Kasumi-1 (cell line): ENCODE measurements at places on chromosomes 6 and 20.

GRCh38 chr6:11852061-11852651 lies 73.6 kb upstream of the ADTRP start:
- no peak for DNase-seq

DNA sequence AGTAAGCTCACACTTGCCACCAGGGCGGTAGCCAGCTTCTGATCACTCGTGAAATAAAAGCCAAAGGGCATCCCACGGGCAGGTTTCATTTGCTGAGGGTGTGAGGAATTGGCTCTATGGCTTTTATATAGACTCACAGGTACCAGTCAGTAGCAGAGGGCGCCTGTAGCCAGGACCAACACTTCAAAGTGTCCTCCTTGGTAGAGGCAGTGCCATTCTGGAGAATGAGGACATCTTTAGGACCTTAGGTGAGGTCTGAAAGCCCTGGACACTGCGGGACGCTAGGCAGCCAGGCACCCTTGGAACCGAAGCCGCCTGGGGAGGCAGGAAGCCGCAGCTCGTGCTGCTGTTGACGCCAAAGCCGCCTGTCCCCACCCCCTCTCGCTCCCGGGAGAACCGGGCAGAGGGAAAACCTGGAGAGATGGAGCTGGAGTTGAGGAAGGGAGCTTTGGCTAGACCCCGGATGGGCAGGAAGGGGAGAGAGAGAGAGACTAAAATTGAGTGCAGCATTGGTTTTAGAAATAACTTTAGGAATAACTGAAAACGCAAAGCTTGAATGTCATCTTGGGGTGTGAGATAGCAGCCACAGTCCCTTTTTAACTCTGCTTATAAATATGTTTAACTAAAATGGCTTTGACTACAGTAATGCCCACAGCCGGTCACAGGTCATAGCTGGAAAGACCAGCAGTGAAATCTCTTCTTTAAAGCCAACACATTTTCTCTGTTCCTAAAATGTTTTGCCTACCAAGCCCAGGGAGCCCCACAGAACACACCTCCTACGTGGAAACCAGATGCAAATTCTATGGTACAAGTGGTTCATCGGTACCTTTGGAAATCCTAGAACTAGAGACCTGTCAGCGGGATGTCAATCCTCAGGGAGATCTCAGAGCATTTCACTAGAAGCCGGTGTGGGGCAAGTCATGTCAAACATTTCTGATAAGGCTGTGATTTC lies 128.5 kb upstream of the CDYL start:
- DNase-seq, result peak; percentile 83

GRCh38 chr6:158816329-158816728 lies 2.8 kb downstream of the EZR start:
- DNase-seq, result no peak

DNA sequence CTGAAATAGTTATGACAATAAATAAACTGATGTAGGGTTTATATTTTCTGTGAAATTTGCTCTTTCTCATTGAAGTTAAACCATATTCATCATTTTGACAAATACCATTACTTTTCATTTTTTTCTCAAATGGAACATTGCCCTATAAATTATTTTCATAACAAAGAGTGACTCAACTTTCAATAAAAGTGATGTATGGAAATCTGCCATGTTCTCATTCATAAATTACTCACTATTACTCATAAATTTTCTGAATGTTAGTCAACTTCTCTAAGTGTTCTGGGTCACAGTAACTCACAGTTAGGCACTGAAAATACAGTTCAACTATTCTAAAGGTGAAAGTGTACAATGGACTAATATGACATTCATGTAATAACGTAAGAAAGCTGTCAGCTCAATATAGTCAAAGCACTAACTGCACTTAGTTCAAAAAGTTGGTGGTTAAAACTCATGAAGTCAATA lies 19.0 kb upstream of the STX11 start:
- no peak for DNase-seq

GRCh38 chr6:41150671-41151070 lies 3.5 kb downstream of the TREML1 start:
- DNase-seq, result no peak

DNA sequence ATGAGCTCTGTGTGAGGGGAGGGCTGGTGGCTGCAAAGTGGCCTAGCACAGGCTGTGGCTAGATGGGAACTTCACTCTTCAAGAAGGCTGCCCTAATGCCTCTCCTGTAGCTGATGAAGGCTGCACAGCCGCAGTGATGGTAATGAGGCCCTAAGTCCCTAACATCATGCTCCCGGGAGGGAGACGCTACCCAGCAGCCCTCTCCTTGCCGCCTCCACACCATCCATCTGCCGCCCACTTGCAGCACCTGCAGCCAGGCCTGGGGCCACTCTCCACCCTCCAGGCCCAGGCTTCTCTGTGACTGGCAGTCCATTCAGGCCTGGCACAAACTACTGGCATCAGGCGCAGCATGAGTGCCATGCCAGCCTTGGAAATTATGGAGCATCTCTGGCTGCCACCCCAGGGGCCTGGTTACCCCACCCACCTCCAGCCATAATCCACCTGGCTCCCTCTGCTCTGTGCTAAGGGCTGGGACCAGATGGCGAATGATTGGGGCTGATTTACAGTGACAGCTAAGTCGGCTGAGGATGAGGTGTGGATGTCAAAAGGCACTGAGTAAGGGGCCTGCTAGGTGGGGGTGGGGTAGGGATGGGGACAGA lies 284.2 kb downstream of the LRFN2 start:
- DNase-seq, result no peak

DNA sequence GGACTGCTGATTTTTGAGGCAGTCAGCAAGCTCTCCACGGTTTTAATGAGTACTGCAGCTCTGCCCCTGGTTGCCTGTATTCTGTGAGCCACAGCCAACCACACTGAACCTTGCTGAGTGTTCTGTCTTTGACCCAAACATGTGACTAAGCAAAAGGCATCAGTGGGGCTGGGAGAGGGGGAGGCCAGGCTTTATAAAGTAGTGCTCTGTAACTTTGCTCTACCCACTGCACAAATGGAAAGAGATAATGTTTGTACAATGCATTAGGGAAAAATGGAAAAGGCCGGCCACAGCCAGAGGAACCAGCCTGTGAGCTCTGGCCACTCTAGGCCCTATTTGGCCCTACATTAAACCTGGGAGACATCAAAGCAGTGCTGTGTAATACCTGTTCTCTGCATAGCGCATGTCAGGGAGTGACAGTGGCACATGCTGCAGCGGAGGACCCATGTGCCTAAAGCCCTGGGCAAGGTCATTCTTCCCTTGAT lies 22.0 kb downstream of the KLHL31 start:
- DNase-seq, result no peak

GRCh38 chr20:17735206-17735804 lies 35.5 kb downstream of the BANF2 start:
- no peak for DNase-seq

DNA sequence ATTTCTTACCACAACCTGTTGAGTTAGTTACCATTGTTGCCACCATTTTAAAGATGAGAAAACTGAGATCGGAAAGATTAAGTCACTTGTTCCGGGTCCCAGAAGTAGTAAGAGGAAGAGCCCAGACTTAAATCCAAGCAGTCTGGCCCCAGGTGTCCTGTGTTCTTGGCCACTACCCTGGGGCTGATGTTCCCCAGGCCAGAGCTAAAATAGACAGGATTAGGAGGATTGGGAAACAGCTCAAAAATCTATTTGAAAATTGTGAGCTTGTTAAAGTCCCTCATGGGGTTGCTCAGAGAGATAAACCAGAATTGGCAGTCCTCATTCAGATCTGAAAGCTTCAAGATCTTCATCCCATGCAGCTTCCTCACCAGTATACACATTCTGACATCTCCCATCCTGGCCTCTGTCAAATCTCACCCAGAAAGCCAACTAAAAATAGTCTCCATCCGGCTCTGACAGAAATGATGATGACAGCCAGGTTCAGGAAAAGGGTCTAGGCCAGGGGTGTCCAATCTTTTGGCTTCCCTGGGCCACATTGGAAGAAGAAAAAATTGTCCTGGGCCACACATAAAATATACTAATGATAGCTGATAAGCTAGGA lies 62.0 kb downstream of the GFOD1 start:
- DNase-seq, result no peak

GRCh38 chr6:12748411-12748810 lies 31.8 kb downstream of the PHACTR1 start:
- no peak for DNase-seq

GRCh38 chr20:63162206-63162795 lies 53.6 kb downstream of the YTHDF1 start:
- DNase-seq, result no peak

DNA sequence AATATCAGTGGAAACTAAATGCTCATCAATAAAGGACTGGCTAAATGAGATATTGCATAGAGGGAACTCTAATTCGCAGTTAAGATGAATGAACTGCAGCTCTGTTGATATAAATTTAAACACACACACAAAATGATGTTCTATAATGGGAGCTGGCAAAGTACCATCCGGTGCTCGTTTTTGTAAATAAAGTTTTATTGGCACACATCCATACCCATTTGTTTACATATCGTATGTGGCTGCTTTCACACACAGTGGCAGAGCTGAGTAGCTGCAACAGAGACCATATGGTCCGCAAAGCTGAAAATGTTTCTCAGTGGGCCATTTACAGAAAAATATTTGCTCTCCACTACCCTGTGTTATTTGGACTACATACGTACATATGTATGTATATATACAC lies 120.7 kb downstream of the EDN3 start:
- DNase-seq, result no peak

DNA sequence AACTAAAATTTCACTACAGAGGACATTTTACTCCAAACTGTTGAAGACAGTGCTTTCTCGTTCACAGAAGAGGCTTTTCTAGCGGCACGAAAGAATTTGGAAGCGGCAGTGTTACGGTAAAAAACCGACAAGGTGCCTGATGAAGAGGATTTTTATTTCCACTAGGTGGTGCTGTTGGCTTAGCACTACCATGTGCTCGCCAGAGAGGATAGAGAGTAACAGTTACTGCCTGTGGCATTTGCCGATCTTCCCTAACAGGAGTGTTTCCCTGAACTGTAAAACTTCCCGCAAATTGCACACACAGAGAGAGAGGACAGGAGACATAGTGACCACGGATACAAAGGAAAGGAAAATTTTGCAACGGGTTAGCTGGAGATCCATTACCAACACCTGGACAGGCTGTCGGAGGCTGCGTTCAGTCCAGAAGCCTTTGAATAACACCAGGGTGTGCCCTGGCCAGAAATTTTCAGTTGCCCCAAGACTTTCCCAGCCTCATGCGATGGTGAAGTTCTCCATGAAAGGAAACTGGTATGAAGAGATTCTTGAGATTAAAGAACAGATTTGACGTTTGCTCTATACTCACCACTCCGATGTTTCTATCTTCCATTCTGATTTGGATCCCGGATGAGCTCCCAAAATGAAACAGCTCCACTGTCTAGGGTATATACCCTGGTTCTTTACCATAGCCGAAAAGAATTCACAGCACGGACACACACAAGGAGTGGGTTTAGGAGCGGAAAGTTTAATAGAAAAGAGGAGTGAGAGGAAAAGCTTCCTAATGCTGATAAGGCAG lies 48.1 kb downstream of the HLA-DPB1 start:
- peak; percentile 53 for DNase-seq

DNA sequence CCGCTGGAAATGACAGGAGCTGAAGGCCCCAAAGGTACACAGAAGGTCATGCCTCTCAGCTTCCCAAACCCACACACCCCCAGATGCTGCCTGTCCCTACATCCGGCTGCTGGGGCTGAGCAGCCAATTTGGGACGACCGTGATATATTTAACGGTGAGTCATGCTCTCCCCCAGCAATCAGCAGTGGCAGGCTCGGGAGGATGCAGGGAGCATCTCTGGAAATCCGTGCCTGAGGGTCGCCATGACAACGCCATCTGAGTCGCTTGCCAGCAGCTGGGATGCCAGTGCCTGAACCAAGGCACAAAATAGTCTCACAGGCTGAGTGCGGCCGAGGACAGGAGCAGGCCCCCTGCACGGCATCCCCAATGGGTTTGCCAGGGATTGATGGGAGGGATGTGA lies 57.9 kb downstream of the KCNB1 start:
- no peak for DNase-seq

DNA sequence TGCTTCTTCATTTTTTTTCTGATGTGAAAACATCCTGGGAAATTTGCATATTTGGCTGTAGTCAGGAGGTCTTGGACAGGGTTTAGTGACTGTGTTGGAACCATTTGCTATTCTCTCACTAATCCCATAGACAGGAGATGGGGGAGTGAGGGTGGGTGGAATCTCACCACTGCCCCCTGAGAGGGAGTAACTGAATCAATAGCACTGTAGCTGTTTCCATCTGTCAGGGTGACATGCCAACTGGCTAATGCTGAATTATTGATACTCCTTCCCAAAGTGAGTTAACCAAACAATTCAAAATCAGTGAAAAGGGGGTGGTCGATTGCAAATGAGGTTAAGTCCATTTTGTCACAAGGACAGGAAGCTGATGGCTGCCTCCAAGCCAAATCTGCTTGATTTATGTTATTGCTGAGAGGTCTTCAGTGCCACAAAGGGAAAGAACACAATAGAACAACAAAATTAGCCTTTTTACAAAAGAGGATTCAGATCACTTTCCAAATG lies 55.1 kb upstream of the B3GAT2 start:
- DNase-seq, result no peak

- no peak for DNase-seq
These were observed 80.4 kb upstream of the ZNF184 start for GRCh38 chr6:27553123-27553904.

DNA sequence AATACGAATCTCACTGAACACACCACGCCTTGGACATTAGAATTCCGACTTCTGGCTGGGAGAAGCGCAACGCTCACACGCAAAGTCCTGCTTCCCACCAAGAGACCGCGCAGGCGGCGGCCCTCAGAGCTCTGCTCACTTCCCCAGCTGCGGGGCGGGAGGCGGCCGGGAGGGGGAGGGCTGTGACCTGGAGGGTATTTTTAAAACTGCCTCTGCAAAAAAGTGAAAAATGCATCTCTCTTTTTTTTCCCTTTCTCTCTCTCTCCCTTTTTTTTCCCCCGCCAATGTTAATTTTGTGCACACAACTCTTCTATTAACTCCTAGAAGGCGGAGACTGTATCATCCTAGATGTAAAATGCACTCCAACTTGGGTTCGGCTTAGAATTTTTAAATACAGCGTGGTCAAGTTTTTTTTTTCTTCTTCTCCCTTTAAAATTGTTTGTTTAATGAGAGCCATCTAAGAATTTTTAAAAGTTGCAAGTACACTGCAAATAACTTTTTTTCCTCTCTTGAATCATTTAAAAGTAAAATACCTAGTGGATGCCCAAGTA lies 66.4 kb downstream of the STX11 start:
- DNase-seq, result no peak

GRCh38 chr6:164216368-164216767 lies 801.9 kb downstream of the QKI start:
- no peak for DNase-seq

DNA sequence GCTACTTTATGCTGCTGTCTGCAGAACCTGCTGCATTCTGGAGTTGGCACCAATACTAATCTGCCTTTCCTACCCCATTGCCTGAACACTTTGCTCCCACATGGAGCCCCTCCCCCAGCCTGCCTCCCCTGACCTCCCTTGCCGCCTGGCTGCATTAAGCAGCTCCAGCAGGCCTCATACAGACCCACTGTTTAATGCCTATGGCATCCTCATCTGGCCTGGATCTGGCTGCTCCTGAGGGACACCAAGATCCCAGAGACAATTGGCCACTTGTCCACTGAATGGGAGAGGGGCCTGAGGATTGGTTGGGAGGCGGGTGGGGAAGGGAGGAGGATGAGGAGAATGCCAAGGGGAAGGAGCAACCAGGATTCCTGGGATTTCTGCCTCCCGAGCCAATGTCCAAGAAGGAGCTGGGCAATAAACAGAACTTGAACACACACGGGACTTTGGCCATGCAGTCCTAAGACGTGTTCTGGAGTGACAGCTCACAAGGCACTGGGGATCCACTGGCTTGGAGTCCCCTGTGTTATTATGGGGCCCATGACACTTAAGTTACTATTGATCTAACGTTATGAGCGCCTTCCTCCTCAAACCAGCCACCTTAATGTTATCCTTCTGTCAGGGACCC lies 10.4 kb upstream of the KCNK5 start:
- no peak for DNase-seq
